Muscle of leg (tissue), 16 donors: ENCODE measurements at places on chromosomes 12 and 14. TPM values are rescaled to one million over a fixed set of nuclear protein-coding genes. Genes with fewer than 3 reads are reported as not detected.

- peaks cover 2% of the 10 kb centered on the region for H3K4me1 ChIP-seq
- H3K36me3 ChIP-seq = no peaks in the 10 kb centered on the region
- no peak for DNase-seq
- peaks cover 5% of the 10 kb centered on the region for H3K27me3 ChIP-seq
Measured at GRCh38 chr14:75559451-75560222, 18.8 kb upstream of the FLVCR2 start.

- H3K27me3 ChIP-seq = no peaks in the 10 kb centered on the region
- no peak overlapping the region for H3K4me3 ChIP-seq
- H3K27ac ChIP-seq = no peak overlapping the region
- no peaks in the 10 kb centered on the region for H3K36me3 ChIP-seq
- DNase-seq = no peak
- peaks cover 11% of the 10 kb centered on the region for H3K4me1 ChIP-seq
Measured at GRCh38 chr14:91108941-91109611, 4.8 kb upstream of the DGLUCY start.

GRCh38 chr12:2267703-2268470 lies 215.1 kb downstream of the CACNA1C start:
- H3K36me3 ChIP-seq = no peaks in the 10 kb centered on the region
- peak overlapping the region; percentile 38 for H3K27ac ChIP-seq
- peak; percentile 84 for DNase-seq
- no peak overlapping the region for H3K4me3 ChIP-seq

GRCh38 chr12:10126413-10126812 lies 3.6 kb downstream of the CLEC7A start:
- no peaks in the 10 kb centered on the region for H3K27me3 ChIP-seq
- DNase-seq = no peak
- H3K36me3 ChIP-seq = no peaks in the 10 kb centered on the region

GRCh38 chr12:92467886-92468285 lies 234.9 kb upstream of the PLEKHG7 start:
- peak overlapping the region; percentile 39 for H3K4me3 ChIP-seq
- H3K27me3 ChIP-seq = no peaks in the 10 kb centered on the region
- H3K27ac ChIP-seq = peak overlapping the region; percentile 96
- no peak for DNase-seq
- H3K36me3 ChIP-seq = no peaks in the 10 kb centered on the region

DNA sequence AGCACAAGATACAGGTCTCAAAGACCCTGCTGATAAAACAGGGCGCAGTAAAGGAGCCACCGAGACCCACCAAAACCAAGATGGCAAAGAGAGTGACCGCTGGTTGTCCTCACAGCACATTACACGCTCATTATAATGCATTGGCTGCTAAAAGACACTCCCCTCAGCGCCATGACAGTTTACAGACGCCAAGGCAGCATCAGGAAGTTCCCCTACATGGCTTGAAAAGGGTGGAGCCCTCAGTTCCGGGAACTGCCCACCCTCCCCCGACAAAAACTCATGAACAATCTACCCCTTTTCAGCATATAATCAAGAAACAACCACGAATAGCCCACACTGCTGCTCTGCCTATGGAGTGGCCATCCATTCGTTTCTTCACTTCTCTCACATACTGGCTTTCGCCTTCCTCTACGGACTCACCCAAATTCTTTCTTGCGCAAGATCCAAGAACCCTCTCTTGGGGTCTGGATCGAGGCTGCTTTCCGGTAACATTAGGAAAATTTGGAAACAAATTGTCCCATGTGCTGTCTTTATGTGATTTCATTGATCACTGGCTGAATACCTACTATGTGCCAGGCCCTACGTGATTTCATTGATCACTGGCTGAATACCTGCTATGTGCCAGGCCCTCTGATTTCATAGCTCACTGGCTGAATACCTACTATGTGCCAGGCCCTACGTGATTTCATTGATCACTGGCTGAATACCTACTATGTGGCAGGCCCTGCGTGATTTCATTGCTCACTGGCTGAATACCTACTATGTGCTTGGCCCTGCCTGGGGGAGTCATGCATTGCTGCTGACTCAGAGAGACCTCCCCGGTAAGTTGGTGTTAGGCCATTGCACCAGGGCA lies 126.4 kb downstream of the PIWIL1 start:
- no peaks in the 10 kb centered on the region for H3K4me1 ChIP-seq
- DNase-seq = no peak
- H3K27me3 ChIP-seq = no peaks in the 10 kb centered on the region
- H3K36me3 ChIP-seq = no peaks in the 10 kb centered on the region
- H3K27ac ChIP-seq = no peak overlapping the region

- H3K27me3 ChIP-seq = no peaks in the 10 kb centered on the region
- H3K4me3 ChIP-seq = no peak overlapping the region
- H3K36me3 ChIP-seq = no peaks in the 10 kb centered on the region
- peaks cover 7% of the 10 kb centered on the region for H3K4me1 ChIP-seq
Measured at GRCh38 chr14:67934087-67934486, 114.5 kb downstream of the RAD51B start.

GRCh38 chr14:34951286-34951685 lies 31.5 kb upstream of the SRP54 start:
- H3K4me1 ChIP-seq = no peaks in the 10 kb centered on the region
- H3K4me3 ChIP-seq = no peak overlapping the region
- no peak for DNase-seq
- no peaks in the 10 kb centered on the region for H3K27me3 ChIP-seq
- H3K36me3 ChIP-seq = peaks cover 10% of the 10 kb centered on the region

GRCh38 chr12:65941388-65941787 lies 117.1 kb downstream of the HMGA2 start:
- H3K27me3 ChIP-seq = no peaks in the 10 kb centered on the region
- H3K4me3 ChIP-seq = no peak overlapping the region
- peak overlapping the region; percentile 22 for H3K27ac ChIP-seq
- H3K4me1 ChIP-seq = peaks cover 8% of the 10 kb centered on the region
- H3K36me3 ChIP-seq = no peaks in the 10 kb centered on the region

GRCh38 chr12:69130064-69130463 lies 109.3 kb upstream of the CPSF6 start:
- no peak for DNase-seq
- no peak overlapping the region for H3K27ac ChIP-seq
- no peak overlapping the region for H3K4me3 ChIP-seq

DNA sequence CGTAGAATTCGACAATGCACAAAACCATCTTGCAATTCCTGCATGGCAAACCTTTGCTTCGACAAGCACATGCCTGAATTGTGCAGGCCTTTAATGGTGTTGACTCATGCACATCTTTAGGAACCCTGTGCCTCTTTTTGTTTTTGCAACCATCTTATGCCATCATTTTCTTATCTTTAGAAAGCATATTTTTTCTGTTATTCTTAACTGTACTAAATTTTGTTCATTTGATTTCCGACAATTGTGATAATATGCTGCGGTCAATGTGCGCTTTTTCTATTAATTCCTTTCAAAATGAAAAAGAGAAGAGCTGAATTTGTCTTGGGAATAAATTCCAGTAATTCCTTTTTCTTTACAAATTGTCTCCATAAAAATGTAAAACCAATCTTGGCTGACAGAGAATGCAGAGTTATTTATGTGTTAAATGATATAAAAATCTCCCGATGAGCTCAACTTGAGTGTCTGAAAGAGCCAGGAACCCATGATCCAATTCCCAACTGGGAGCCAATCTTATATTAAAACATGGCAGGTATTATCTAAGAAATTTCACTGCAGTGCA lies 20.1 kb upstream of the CDK17 start:
- peaks cover 2% of the 10 kb centered on the region for H3K4me1 ChIP-seq
- no peaks in the 10 kb centered on the region for H3K36me3 ChIP-seq
- DNase-seq = peak; percentile 76
- no peak overlapping the region for H3K4me3 ChIP-seq
- H3K27ac ChIP-seq = peak overlapping the region; percentile 59

GRCh38 chr12:118269806-118270205 lies 102.9 kb downstream of the TAOK3 start:
- no peak overlapping the region for H3K4me3 ChIP-seq
- H3K27me3 ChIP-seq = no peaks in the 10 kb centered on the region
- H3K4me1 ChIP-seq = no peaks in the 10 kb centered on the region

DNA sequence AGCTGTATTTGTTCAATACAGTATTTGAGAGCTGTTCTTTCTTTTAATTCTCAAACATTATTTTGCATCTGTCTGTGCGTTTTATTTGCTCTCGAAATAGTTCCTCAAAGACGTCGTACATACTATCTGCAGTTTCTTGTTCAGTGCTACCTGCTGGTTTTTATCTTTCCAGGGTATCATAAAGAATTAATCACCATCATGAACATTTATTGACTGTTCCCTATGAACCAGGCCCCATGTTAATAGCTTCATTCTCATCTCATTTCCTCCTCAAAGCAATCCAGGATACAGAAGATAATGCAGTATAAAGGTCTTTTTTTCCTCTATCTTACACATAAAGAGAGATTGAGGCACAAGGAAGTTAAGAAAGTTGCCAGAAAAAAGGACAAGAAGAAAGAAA lies 211.8 kb downstream of the DACT1 start:
- no peaks in the 10 kb centered on the region for H3K36me3 ChIP-seq
- H3K27ac ChIP-seq = no peak overlapping the region
- DNase-seq = no peak
- H3K4me1 ChIP-seq = no peaks in the 10 kb centered on the region
- H3K27me3 ChIP-seq = no peaks in the 10 kb centered on the region

- H3K27ac ChIP-seq = no peak overlapping the region
- no peaks in the 10 kb centered on the region for H3K27me3 ChIP-seq
- no peak for DNase-seq
- H3K36me3 ChIP-seq = no peaks in the 10 kb centered on the region
Measured at GRCh38 chr12:56948881-56949280, 8.5 kb downstream of the RDH16 start.

ZNF140 gene
- polyA plus RNA-seq = 14.4 TPM

SARNP gene
- polyA plus RNA-seq = 104 TPM

ACRBP gene
- 3.3 TPM for polyA plus RNA-seq

DTX1 gene
- 3.6 TPM for polyA plus RNA-seq

PYM1 gene
- 24.8 TPM for polyA plus RNA-seq

KRT77 gene
- not detected for polyA plus RNA-seq

SYCP3 gene
- polyA plus RNA-seq = 0.76 TPM

TAS2R13 gene
- polyA plus RNA-seq = 0.16 TPM

DICER1 gene
- 24.6 TPM for polyA plus RNA-seq

SLC10A1 gene
- not detected for polyA plus RNA-seq

P3H3 gene
- 33.6 TPM for polyA plus RNA-seq

SLCO1B1 gene
- not detected for polyA plus RNA-seq

NPAS3 gene
- polyA plus RNA-seq = 3.8 TPM

CEP290 gene
- 15.4 TPM for polyA plus RNA-seq

DDN gene
- polyA plus RNA-seq = 14.6 TPM

SPIC gene
- not detected for polyA plus RNA-seq

DENND5B gene
- 22.3 TPM for polyA plus RNA-seq
